Mesothelial cell of epicardium (in vitro differentiated cells): ENCODE measurements at places on chromosomes 6 and 20.

- peaks cover 2% of the 10 kb centered on the region for H3K36me3 ChIP-seq
- H3K4me3 ChIP-seq: no peak overlapping the region
- peak overlapping the region; percentile 6 for H3K27ac ChIP-seq
These were observed 190.8 kb downstream of the MTFR2 start for GRCh38 chr6:136059308-136059707.

DNA sequence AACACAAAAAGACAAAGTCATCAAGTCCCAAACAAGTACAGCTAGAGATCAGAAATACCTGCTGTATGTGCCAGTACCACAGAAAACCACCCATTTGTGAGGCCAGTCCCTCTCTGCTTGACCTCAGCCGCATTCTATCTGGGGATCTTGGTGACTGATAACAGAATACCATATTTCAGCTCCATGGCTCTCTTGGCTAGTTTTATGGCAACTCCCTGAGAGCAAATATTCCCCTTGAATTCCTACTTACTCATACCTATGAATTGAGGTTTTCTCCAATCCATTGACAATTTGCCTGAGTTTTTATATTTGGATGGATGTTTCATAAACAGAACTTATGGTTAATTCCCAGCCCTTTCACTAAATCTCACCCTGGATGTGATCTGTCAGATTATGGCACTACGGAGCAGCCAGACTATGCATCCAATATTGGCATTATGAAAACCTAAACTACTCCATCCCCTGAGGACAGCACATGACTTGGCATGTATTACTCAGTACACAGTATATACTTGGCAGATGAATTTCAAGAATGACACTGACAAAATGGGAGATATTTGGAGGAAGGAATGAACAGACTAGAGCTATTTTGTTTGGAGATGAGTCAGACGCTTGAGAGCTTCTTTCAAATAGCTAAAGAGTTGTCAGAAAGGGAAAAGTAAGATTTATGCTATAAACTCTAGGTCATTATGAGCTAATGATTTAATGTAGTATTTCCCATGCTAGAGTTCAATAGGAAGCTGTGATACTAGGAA lies 95.7 kb downstream of the PRDM1 start:
- no peak overlapping the region for H3K4me3 ChIP-seq
- no peak overlapping the region for H3K27ac ChIP-seq
- peaks cover 13% of the 10 kb centered on the region for H3K36me3 ChIP-seq
- peaks cover 2% of the 10 kb centered on the region for H3K27me3 ChIP-seq
- H3K4me1 ChIP-seq: no peaks in the 10 kb centered on the region

DNA sequence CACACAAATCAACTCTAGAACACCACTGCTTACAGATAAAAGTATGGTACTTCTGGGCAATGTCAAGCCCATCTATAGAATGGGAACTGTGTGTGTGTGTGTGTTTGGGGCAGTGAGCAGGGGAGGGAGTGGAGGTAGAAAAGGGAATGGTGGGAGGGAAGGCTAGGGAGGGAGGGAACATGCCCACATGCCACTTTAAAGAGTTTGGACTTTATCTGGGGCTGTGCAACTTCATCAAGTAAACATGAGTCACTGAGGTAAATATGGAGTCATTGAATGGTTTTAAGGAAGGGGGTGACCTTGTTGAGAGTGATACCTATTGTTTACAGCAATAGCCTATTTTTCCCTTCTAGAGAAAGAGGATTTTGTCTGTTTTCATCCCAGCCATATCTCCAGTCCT lies 22.5 kb upstream of the RNGTT start:
- no peak for DNase-seq
- no peaks in the 10 kb centered on the region for H3K27me3 ChIP-seq
- peaks cover 9% of the 10 kb centered on the region for H3K4me1 ChIP-seq
- H3K27ac ChIP-seq: no peak overlapping the region

- peak overlapping the region; percentile 87 for H3K4me3 ChIP-seq
- peaks cover 43% of the 10 kb centered on the region for H3K4me1 ChIP-seq
- no peaks in the 10 kb centered on the region for H3K36me3 ChIP-seq
These were observed 2.0 kb upstream of the MICA start for GRCh38 chr6:31401403-31401802.

- no peaks in the 10 kb centered on the region for H3K27me3 ChIP-seq
- DNase-seq: no peak
- H3K27ac ChIP-seq: no peak overlapping the region
- no peak overlapping the region for H3K4me3 ChIP-seq
- no peaks in the 10 kb centered on the region for H3K4me1 ChIP-seq
These were observed 17.0 kb downstream of the GHRH start for GRCh38 chr20:37244572-37244957.

- DNase-seq: no peak
- peaks cover 11% of the 10 kb centered on the region for H3K4me1 ChIP-seq
- H3K36me3 ChIP-seq: peaks cover 5% of the 10 kb centered on the region
- no peak overlapping the region for H3K4me3 ChIP-seq
These were observed 308.9 kb upstream of the THEMIS start for GRCh38 chr6:128209771-128210170.

DNA sequence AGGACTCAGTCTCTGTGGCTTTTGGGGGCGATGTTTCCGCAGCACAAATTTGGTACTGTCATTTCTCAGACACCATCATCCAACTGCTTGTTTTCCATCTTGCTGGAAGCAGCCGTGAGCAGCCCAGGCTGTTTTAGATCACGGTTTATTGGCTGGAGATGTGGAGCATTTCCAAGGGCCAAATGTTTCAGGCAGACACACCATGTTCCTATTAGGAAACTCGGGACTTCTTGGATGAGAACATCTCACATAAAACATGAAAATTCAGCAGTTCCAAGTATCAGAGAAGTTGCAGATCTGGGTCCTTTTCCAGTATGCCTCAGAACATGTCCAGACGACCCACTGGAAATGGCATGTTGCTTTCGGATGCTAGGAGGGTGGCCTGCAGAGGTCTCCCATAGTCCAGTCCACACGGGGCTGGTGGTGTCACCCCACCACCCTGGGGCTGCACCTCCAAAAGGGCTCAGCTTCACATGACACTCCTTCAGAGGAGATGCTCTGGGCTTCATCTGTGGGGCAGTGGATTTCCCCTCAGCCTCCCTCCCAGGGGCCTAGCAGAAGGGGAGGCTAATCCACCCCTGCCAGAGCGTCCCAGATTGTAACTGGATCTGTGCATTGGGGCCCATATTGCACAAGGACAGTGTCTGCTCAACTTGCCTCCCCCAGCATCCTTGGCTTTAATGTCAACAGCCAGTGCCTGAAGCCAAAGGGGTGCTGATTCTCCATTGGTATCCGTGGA lies 176.3 kb downstream of the SCP2D1 start:
- DNase-seq: no peak
- no peak overlapping the region for H3K27ac ChIP-seq
- no peaks in the 10 kb centered on the region for H3K36me3 ChIP-seq
- H3K4me3 ChIP-seq: no peak overlapping the region
- no peaks in the 10 kb centered on the region for H3K4me1 ChIP-seq

DNA sequence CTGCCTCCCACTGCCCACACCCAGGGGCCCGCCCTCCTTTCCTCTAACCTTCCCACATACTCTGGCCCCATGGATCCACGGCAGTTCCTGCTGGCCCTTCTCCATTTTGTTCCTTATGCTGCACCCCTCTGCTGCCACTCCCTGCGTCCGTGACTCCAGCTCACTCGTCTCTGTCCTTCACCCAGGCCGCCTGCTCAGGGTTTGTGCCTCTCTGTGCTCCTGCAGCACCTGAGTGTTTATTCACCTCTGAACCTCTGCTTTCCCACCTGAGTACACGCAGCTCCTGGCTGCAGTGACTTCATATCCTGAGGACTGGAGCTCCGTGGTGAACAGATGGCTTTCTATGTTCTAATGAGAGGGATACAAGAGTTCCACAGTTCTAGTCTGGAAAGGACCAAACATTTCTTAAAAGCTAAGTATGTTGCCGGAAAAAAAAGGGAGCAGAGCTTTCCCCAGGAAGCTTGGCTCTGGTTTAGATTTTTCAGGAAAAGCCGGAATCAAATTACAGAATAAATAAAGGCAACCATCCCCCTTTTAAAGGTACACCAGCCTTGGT lies 1.5 kb upstream of the GNRH2 start:
- H3K27ac ChIP-seq: peak overlapping the region; percentile 90
- no peak for DNase-seq
- H3K4me1 ChIP-seq: peaks cover 20% of the 10 kb centered on the region
- H3K27me3 ChIP-seq: no peaks in the 10 kb centered on the region

DNA sequence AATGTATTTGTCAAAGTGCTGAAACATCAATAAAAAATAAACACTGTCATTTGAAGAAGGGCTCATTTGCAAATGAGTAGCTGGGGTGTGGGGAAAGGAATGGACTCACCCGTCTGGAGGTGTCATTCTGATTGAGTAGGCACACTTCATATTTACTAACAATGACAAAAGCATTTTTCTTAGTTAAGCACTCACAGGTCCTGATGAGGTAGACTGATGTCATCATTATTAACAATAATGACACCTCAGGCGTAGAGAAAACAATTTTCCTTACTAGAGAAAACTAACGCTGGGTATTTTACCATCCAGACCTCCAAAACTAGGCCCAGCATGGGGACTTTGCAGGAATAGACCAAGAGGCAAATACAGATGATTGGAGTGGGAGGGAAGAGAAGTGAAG lies 76.0 kb downstream of the UNC5CL start:
- no peak overlapping the region for H3K27ac ChIP-seq
- H3K4me1 ChIP-seq: no peaks in the 10 kb centered on the region
- H3K36me3 ChIP-seq: no peaks in the 10 kb centered on the region
- no peak overlapping the region for H3K4me3 ChIP-seq
- peaks cover 3% of the 10 kb centered on the region for H3K27me3 ChIP-seq
- no peak for DNase-seq

DNA sequence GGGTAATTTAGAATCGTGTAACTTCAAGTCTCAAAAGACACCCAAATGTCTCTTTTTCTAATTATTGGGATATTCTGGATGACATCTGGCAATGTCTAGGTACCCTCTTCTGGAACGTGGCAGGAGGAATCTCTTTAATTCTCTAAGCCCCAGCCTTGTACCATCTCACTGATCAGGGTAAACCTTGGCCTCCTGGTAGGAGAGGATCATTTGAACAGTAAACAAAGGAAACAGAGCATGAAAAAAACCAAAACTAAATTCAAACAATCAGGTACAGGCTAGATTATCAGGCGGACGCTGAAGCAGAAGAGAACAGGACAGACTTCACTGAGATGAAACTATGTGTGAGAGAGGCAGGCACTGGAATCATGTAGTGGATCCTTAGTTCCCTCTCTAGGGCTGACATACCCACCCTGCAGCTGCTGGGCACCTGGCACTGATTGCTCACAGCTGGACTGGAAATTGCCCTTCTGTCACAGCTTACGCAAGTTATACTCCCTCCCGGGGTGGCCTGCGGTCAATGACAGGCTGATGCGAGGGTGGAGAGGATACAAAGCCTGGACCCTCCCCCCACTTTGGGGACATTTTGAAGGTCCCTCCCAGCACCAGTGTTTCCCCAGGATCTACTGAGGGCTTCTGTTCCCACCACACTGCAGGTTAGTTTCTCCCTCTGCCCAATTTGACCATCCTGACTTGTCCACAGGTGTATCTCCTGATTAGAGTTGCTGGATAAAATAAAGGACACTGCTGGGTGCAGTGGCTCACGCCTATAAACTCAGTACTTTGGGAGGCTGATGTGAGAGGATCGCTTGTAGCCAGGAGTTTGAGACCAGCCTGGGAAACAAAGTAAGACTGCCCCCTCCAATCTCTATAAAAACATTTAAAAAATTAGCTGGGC lies 20.6 kb upstream of the ZBTB24 start:
- H3K27ac ChIP-seq: no peak overlapping the region
- H3K36me3 ChIP-seq: no peaks in the 10 kb centered on the region
- H3K27me3 ChIP-seq: no peaks in the 10 kb centered on the region
- peaks cover 8% of the 10 kb centered on the region for H3K4me1 ChIP-seq

DNA sequence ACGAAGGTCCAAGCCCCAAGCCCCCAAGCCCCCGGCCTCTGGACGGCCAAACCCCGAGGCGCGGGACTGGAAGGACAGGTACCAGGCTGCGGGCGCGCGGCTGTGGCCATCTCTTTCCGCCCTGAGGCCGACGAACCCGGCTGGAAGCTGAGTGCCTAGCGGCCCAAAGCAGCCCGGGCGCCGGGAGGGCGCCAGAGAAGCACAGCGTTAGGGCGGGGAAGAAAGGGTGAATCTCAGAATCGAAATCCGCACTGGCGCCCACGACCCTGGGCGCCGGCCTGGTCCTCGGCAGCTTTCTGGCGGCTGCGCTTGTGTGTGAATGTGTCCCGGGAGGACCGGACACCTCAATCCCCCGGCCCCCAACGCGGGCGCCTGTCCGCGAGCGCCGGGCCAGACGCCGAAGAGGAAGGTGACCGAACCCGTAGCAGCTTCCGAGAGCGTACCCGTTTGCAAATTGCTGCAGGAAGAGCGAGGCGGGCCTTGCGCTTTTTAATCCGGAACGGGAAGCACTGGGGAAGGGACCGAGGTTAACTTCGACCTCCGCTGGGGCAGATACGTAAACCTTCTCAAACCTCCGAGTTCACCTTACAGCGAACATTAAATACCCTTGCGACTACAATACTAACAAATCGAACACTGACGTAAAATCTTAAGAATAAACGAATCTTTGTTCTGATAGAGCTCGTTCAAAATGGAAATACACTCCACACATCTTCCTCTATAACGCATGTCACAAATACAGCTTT lies 2.9 kb downstream of the NRN1 start:
- no peak overlapping the region for H3K27ac ChIP-seq
- H3K27me3 ChIP-seq: peaks cover 98% of the 10 kb centered on the region
- DNase-seq: no peak
- H3K36me3 ChIP-seq: peaks cover 4% of the 10 kb centered on the region

DNA sequence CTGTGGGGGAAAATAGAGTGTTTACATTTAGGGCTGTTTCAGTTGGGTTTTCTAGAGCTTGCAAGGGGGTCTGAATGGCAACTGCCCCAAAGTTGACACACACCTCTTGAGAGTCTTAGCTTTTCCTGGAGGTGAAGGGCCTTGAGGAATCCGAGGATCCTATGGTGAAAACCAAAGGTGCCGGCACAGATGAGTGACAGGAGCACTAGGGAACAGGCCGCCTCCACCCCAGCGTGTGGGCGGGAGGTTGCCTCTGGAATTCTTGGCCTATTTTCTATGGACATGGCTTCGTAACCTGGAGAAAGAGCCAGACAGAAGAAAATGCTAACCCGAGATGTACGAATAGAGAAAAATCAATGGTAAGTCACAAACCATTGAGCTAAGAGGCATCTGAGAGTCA lies 283.2 kb upstream of the FOXQ1 start:
- DNase-seq: no peak
- no peak overlapping the region for H3K27ac ChIP-seq
- H3K4me3 ChIP-seq: no peak overlapping the region

DNA sequence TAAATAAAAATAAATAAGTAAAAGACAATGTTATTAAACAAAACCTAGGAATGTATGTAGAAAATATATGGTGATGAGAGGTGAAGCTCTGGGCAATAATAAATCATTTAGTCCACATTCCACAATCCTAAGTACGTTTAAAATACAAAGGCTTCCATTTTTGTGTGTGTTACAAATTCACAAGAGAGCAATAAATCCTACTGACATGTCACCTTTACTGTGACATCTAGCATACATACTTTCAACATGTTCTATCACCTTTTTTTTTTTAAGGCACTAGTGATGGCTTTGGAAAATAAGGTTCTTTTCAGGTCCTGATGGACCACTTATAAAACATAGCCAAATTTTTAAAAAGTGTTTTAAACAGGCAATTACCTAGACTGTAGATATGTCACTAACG lies 12.0 kb downstream of the REV3L start:
- DNase-seq: no peak
- peak overlapping the region; percentile 76 for H3K27ac ChIP-seq
- peaks cover 47% of the 10 kb centered on the region for H3K4me1 ChIP-seq
- no peaks in the 10 kb centered on the region for H3K36me3 ChIP-seq
- H3K4me3 ChIP-seq: no peak overlapping the region
